ENCODE measurements at places on chromosomes 3 and 15.
A peak's percentile ranks its signal among the peaks of the same experiment; 100 is the strongest.

DNA sequence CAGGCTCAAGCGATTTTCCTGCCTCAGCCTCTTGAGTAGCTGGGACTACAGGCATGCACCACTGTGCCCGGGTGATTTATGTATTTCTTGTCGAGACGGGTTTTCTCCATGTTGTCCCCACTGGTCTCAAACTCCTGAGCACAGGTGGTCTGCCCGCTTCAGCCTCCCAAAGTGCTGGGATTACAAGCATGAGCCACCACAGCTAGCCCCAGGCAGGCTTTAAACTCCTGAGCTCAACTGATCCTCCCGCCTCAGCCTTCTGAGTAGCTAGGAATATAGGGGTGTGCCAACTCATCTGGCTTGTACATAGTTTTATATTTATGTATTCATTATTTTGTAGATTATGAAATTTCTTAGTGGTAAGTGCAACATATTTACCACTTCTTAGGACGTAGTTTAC, 198.8 kb upstream of the MCTP2 start:
- no peak for DNase-seq

DNA sequence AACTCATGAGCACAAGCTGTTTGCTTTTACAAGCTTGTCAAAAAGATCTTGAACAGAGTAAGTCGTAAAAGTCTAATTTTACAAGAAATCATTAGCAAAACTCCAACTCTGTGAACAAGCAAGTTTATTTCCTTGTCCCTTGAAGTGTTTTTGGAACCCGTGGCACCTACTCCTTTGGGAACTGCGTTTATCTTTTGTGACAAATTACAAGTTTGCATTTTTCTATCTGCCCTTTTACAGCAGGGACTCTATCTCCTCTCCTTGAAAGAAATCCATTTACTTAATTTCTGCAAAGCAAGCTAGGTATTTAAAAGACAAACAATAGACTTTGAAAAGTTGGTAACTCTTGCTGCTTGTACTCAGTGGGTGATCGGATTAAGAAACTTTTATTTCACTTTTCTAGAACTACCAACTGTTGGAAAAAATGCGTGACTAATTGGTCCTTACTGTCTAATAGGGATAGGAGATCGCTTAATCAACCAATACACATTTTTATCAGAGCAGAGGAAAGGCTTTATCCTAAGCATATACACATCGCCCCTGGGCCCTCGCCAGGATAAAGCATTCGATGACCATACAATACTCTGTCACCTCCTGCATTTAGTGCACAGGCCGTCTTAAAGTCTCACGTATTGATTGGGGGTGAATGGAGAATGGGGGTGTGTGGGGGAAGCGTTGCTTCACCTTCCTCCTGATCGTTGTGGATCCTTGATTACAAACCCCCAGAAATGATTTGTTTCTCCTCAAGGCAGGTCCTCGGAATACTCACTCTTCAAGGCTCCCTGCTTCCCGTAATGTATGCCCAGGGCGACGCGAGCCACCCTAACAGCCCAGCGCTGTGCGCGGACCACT, 1.7 kb downstream of the PRTG start:
- no peak for DNase-seq

- no peak for DNase-seq
Measured at GRCh38 chr3:146431240-146431639, 38.1 kb downstream of the PLSCR2 start.

DNA sequence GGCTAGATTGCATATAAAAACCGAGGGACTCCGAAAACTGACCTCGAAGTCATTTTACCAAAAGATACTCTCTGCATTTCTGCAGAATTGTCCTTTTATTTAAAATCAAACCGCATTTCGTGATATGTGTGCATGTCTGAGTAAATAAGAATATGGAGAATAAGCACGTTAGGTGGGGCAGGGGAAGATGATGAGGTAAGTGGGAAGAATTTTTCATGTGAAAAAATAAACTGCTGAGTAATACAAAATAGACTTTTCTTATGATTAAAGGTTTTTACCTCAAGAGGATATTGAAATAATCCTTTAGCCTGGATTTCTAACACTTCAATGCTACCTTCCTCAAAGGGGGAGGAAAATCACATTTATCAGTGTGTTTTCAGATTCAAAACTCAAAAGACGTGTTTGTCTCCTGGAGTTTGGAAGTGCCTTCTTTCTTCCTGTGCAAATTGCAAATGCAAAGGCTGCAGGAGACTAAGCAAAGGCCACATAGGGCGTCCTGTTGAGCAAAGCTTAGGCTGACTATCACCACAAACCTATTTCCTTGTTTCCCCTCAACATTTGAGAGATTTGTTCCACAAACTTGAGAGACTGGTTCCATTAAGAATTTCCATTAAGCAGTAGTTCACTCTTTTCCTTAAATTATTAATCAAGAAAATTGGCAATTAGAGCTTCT, 813.5 kb downstream of the MCTP2 start:
- no peak for DNase-seq

DNA sequence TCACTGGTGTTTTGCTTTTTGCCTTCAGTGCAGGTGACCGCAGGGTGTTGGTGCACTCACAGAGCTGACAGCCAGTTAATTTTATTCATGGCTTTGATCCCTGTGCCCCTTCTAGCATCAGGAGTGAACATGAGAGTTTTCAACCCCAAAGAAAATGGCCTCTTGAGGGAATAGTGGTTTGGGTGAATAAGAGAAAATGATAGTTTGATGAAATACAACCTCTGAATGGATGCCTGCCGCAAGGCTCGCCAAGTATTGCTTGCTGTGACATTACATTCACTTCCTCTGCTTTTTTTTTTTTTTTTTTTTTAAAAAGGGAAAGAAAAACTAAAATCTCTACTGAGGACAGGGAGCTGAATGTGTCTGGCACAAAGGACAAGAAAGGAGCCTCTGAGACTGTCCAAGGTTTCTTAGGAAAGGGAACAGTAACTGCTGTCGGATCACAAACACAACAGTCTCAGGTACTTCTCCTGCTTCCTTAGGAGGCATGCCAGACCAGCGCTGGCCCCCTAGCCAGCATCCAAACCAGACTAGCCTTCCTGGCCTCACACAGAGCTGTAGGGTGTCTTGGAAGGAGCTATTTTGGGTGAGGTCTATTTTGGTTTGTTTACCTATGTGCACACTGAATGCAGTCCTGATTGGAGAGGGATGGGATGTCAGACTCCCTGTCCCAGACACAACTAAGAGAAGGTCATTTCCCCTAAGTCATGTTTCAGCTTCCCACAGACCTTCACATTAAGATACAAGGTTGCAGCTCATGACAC, 29.0 kb downstream of the CCDC80 start:
- DNase-seq: no peak

DNA sequence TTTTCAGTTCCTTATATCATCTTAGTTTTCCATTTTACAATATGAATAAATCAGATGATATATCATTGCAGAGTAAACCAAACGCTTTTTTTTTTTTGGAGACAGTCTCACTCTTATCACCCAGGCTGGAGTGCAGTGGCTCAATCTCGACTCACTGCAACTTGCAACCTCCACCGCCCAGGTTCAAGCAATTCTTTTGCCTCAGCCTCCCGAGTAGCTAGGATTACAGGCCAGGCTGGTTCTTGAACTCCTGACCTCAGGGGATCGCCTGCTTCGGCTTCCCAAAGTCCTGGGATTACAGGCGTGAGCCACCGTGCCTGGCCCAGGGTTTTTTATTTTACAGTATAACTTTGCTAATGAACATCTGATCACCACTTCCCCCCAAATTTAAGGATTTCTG, 5.9 kb upstream of the EBLN2 start:
- DNase-seq: no peak

GRCh38 chr3:189272500-189273119, 100.8 kb downstream of the TPRG1 start:
- peak; percentile 3 for DNase-seq

Measured in stimulated activated naive CD8-positive, alpha-beta T cell treated with anti-CD3 and anti-CD28 coated beads, Interleukin-15, amount 100 ng/mL, for 72 hours (primary cell).